ENCODE measurements at places on chromosomes 1 and 21. TPM values are rescaled to one million over a fixed set of nuclear protein-coding genes. Genes with fewer than 3 reads are reported as not detected.

NKAIN1 gene
- polyA plus RNA-seq = 0.60 TPM

PLA2G4A gene
- polyA plus RNA-seq = 7.0 TPM

ATP1A4 gene
- polyA plus RNA-seq = not detected

UBL4B gene
- polyA plus RNA-seq = not detected

FAM110D gene
- 2.6 TPM for polyA plus RNA-seq

CCDC190 gene
- 1.9 TPM for polyA plus RNA-seq

LINGO4 gene
- not detected for polyA plus RNA-seq

C1orf210 gene
- not detected for polyA plus RNA-seq

CSF3R gene
- polyA plus RNA-seq = not detected

ITLN2 gene
- polyA plus RNA-seq = 0.46 TPM

GPR25 gene
- polyA plus RNA-seq = not detected

ZBTB48 gene
- polyA plus RNA-seq = 20.9 TPM

ATPAF1 gene
- 31.5 TPM for polyA plus RNA-seq

TINAGL1 gene
- 555 TPM for polyA plus RNA-seq

GBP1 gene
- polyA plus RNA-seq = 9.8 TPM

CCSAP gene
- polyA plus RNA-seq = 1.2 TPM

CLEC20A gene
- polyA plus RNA-seq = not detected

GRCh38 chr1:223556414-223557129, 108.9 kb downstream of the CAPN8 start:
- peak; percentile 46 for DNase-seq

DNA sequence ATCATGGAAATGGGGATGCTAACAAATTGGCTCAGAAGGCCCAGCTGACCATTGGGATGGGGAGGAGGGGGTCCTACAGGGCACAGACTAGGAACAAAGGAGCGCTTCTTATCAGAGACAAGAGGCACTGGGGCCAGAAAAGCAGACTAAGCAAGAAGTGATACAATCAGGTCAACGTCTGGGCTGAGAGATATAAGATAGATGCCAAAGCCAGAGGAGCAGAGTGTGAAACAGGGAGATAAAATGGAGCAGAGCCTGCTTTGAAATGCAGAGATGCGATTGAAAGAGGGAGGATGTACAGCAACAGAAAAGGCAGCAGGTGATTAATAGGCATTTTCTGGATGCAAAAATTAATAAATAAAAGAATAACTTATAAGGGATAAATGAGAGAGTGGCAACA, 127.5 kb upstream of the SAMSN1 start:
- DNase-seq = no peak

DNA sequence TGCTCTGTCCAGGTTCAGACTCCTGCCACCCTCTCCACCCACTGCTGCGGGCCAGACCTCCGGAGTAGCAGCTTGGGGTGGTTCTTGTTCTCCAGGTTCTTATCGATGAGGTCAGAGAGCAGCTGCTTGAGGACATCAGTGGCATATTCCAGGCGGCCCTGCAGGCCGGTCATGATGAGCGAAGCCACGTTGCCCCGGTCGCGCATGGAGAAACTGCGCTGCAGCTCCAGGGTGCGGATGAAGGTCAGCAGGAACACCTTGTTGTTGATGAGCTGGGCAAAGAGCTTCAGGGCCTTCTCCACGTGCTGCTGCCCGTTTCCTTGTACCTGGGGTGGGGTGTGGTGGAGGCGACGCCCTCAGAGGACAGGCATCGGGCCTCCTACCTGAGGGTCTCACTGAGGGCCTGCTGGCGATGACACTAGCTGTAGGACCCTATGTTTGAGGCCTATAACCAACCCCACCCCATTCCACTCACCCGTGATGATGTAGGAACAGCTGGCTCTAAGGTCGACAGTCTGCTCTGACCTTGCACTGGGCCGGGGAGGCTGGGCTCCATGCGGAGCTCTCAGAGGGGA, 131.2 kb upstream of the CD34 start:
- no peak for DNase-seq

DNA sequence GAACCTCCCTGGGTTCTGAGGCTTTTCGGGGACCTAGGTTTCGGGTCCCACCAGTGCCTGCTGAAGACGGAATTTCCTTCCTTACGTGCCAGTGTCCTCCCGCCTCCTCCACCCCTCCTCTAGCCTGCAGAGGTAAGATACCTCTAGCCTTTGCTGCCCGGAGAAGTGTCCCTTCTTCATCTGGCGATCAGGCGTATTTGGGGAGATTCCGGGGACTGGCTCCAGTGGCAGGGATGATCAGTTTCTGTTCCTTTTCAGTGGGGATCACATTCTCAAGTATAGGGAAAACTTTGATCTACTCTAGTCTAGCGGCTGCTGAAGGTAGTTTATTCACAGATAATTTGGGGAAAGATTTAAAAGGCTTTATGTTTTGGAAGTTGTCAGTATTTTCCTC, 674 bp downstream of the CEP350 start:
- DNase-seq = peak; percentile 49

GRCh38 chr1:82225421-82226185, 424.9 kb downstream of the ADGRL2 start:
- DNase-seq = peak; percentile 78

- DNase-seq = peak; percentile 85
Measured at GRCh38 chr1:229664133-229664689, 38.2 kb downstream of the URB2 start.

- DNase-seq = no peak
Measured at GRCh38 chr1:38919130-38919529, 22.5 kb downstream of the RHBDL2 start.

GRCh38 chr1:155513300-155513916, 49.2 kb downstream of the ASH1L start:
- DNase-seq = no peak

DNA sequence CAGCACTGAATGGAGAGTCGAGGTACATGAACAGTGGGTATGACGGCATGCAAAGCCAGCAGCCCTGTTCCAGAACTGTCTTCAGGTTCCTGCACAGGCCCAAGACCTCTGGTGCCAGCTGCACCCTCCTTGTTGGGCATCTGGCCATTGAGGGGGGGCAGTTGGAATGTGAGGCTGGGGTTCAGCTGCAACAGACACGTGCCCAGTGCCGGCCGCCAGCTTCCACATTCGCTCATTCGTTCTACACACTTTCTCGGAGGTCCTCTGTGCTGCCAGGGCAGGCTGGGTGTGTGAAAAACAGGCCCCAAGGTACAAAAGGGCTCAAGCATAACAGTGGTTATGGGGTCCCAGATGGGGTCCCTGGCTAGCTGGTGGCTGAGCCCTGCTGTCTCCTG, 37.9 kb upstream of the SLC19A1 start:
- DNase-seq = no peak

DNA sequence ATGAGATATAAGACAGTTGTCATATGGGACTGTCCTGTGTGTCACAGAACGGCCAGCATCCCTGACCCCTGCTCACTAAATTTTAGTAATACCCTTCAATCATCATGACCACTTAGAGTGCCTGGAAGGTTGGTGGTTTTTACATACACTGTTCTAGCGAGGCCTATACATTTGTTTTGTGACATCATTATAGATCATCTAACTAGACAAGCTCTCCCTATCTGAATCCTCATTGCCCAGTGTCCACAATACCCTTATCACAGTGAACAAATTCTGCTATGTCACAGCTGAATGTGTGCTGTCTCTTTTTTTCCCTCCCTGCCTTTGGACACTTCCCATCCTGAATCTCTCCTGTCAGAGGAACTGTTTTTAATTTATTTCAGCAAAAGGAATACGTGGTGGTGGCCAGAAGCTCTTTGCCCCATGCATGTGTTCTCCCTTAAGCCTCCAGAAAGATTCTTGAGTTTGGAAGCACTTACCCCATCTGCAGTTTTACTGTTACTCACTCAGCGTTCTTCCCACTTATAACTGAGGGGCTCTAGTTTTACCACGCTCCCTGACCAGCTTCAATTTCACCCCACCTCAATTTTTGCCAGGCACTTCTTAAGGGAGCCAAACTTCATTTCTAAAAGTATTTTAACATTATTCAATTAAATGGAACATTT, 70.3 kb downstream of the OLFML2B start:
- DNase-seq = no peak

DNA sequence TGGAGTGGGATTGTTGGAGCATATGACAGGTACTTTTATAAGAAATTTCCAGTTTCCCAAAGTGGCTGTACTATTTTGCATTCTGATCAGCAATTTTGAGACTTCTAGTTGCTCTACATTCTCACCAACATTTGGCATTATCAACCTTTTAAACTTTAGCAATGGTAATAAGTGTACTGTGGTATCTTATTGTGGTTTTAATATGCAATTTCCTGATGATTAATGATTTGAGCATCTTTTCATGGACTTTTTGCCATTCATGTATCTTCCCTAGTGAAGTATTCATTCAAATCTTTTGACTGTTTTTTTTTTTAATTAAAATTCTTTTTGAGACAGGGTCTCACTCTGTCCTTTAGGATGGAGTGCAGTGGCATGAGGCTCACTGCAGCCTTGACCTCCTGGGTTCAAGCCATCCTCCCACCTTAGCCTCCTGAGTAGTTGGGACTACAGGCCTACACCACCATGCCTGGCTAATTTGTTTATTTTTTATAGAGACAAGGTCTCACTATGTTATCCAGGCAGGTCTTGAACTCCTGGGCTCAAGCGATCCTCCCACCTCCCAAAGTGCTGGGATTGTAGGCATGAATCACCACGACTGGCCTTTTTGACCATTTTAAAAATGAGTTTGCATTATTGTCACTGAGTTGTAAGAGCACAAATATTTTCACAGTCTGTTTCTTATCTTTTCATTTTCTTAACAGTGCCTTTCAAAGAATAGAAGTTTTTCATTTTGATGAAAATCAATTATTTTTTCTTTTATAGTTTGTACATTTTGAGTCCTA, 7.8 kb upstream of the SLC6A9 start:
- DNase-seq = no peak
